ENCODE measurements at places on chromosomes 6 and 20. TPM values are rescaled to one million over a fixed set of nuclear protein-coding genes. Genes with fewer than 3 reads are reported as not detected.

The TMEM200A gene
- 2.7 TPM for total RNA-seq

DNA sequence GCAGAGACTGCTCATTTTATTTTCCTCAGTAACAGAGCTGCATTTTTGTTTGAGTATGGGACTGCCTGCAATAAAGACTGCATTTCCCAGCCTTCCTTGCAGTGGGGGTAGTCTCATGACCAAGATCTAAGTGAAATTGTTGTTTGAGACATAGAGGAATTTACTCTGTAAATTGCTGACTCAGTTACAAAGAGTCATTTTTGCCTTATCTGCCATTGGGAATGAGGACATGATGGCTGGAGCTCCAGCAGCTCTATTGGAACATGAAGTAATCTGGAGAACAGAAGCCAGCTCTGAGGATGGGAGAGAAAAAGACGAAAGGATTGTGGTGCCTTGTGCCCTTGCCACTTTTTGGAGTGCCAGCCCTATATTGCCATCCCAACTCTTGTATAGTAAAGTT, 2.1 kb upstream of the CST11 start:
- no peak for DNase-seq

The PKIB gene
- total RNA-seq = 3.5 TPM

The SRMS gene
- total RNA-seq = not detected

The HSPA12B gene
- total RNA-seq = 5.1 TPM

GRCh38 chr20:39338469-39339376, 376.6 kb downstream of the DHX35 start:
- no peak for DNase-seq

The CTCFL gene
- not detected for total RNA-seq

GRCh38 chr6:38348371-38348770, 291.4 kb downstream of the BTBD9 start:
- DNase-seq = no peak

The ID1 gene
- total RNA-seq = 14.2 TPM

The NFATC2 gene
- total RNA-seq = 3.5 TPM
